ENCODE measurements at places on chromosomes 3 and 15.

DNA sequence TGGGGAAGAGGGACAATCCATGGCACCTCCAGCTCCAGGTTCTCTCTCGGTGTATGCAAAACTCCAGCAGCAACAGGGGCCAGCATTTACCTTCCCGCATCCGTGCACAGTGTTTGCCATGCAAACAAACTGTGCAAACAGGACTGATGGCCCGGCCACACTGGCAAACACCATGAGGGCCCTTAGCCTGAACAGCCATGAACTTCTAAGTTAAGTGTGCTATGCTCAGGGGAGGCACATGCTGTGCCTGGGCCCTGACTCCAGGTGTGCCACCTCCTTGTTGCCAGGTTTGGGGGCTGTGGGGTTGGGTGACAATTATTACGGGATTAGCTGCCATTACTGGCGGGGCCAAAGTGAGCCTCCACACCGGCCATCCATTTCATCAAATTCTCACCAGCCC, 57.5 kb downstream of the CACNA2D2 start:
- DNase-seq, result no peak

DNA sequence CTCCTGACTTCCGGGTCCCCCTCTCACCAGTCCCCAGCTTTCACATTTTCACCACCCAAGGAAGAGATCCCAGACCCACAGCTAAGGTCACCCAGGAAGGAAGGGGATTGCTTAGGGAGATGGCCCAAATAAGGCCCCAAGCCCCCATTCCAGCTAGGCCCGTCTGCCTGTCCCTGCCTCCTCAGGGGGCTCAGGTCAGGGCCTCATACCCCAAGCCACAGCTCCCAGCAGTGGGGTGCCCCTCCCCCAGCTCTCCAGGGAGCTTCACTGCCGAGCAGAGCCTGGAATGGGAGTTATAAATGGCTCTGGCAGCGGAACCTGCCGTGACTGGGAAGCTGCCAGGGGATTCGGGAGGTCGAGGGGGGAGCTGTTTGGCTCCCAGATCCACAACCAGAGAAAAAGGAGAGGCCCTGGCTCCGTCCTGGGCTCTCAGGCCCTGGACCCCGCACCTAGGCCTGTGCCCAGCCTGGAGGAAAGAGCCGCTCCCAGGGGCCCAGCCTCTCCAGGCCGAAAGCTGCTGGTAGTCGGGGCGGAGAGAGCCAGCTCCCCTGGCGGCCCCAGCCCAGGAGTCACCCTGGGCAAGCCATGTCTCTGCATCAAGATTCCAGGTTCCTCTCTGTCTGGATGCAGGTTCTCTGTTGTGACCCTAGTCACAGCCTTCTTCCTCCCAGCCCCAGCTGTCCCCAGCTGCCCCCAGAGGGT, 550 bp downstream of the CCDC9B start:
- DNase-seq, result no peak

DNA sequence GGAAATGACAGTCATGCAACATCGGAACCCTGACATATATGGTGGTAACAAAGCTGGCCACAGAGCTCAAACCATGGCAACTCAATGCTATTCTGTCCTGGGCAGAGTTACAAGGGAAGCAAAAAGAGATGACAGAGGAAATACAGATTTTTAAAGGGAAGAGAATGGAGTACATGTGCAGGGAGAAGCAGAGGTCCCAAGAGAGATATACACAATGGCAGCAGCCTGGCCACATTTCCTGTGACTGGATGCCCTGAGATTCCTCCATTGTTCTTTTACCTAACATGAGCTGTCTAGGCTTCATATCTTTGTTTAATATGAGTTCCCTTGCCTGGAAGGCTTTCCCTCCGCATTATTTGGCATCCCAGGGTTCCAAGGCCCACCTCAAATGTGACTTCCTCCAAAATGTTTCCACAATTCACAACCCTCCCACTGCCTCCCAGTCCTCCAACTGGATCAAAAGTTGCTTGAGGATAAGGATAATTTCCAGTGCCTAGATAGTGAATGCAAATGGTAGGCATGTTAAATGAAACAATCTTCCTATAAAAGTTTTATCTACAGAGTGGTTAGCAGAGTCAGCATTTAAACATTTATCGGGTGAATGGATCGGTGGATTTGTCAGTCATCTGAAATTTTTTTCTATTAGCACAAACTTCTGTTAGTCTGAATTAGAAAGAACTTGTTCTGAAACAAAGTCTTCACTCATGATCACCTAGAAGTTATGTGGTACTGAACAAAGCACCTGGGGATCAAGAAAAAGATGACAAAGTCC, 86.2 kb downstream of the DHX30 start:
- no peak for DNase-seq

DNA sequence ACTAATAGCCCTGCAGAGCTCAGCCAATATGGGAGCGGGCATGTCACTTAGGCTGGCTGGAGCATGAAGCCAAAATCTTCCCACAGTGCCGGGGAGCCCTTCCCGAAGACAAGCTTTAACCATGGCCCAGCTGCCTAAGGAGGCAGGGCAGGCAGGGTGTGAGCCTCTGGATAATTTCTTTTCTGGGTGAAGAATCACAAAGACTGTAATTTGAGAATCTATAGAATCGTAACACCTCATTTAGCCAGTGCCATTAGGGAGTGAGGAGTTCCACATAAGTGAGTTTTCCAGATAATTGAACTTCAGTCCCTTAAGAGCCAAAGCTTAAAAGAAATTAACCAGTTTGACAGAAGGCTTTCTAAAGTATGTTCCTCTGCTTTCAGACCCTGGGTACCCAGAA, 40.2 kb upstream of the TLE3 start:
- no peak for DNase-seq

DNA sequence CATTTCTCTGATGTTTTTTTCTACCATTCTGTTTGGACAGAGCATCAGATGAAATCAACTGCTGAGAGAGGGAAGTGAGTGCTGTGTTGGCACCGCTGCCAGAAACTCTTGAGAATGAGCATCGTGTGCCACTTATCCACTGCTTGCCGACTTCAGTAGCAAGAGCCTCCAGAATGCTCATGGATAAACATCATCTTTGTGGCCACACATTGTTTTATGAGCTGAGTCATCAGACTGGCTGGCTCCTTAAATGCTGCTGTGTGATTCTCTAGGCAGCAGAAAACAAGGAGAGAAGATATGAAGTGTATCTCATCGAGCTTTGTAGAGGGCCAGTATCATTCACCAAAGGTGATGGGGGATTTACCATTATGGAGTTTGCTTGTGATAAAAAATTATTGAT, 3.4 kb upstream of the DOCK3 start:
- DNase-seq, result no peak

DNA sequence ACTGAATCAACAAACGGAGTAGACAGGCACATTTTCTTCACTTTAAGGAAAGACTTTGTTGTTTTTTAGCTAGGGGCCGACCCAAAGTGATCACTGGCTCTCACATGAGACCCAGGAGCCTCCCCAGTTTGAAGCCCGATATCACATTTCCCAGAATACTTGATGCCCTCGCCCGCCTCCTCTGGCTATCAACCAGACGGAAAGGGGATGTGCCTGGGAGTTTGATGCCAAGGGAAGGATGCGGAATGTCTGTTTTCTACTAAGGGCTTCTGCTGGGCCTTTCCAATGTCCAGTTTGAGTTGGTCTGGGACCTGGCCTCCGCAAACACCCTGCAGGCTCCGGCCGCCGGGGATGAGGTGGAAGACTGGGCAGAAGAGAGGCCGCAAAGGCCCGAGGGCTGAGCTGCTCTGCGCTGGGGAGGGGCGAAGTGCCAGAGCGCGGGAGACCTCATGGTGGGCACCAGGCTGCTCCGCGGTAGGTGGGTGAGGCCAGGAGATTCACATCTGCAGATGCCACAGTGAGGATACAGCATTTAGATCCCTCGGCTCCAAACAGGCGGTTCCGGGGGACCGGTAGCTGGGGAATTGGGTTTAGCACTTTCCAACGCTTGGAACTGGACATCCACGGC, 491 bp upstream of the ZNF774 start:
- no peak for DNase-seq

- DNase-seq, result no peak
Observed at GRCh38 chr3:172591125-172591605, 67.9 kb upstream of the TNFSF10 start.

GRCh38 chr3:73561494-73561893, 63.2 kb downstream of the PDZRN3 start:
- no peak for DNase-seq

DNA sequence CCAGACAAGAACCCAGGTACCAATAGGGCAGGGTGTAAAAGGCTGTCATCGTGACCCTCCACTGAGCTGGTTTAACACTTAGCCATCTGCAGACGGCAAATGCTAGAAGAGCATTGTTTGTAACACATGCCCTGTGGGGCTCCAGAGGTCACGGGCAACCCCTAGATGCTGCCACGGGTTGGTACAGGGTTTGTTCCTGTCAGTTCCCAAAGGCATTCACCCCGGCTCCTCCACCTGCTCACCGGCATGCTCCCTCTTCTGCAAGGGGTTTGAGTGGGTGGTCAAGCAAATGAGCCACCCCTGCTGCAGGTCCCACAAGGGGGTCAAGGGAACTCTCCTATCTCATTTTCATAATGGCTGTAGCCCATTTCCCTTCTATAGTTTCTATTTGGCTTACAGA, 229.3 kb downstream of the ZPLD1 start:
- no peak for DNase-seq

- no peak for DNase-seq
Observed at GRCh38 chr3:65734382-65734781, 304.3 kb downstream of the MAGI1 start.

DNA sequence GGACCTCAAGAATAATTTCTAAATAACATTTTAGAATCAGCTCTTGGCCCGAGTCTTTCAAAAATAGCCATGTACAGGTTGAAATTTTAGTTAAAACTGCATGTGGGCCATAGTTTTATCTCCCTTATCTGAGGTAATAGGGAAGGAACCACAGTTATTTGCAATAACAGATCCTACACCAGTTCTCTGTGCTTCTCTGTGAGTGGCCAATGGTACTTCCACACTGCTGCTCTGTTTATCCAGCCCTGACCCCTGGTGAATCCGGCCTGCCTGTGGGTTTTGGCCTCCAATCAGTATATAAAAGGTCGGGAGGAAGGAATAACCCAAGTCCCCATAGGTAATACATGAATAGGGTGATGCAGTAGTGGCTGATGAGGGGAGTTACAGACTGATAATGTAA, 48.0 kb upstream of the TNIK start:
- no peak for DNase-seq

- no peak for DNase-seq
Observed at GRCh38 chr3:7847021-7847420, 654.6 kb upstream of the LMCD1 start.

GRCh38 chr15:43250785-43251184, 15.9 kb downstream of the TGM5 start:
- DNase-seq, result no peak

DNA sequence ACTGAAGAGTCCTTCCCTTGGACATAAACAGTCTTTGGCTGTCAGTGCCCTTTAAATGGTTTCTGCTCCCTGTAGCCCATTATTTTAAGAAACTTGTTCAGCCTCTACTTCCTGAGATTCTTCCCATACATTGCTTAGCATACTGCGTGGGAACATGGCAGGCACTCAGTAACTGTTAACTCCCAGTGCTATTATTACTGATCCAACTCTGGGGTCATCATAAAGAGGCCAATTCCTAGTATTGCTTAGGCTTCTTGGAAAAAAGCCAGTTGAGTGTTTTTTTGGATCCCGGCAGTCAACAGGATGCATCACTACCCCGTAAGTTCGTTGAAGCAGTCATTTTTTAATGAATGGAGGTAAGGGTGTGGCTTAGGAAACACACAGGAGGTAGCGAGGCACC, 206.2 kb upstream of the ADAMTS9 start:
- DNase-seq, result no peak

- DNase-seq, result no peak
Observed at GRCh38 chr3:52147804-52148203, 6.4 kb downstream of the POC1A start.

DNA sequence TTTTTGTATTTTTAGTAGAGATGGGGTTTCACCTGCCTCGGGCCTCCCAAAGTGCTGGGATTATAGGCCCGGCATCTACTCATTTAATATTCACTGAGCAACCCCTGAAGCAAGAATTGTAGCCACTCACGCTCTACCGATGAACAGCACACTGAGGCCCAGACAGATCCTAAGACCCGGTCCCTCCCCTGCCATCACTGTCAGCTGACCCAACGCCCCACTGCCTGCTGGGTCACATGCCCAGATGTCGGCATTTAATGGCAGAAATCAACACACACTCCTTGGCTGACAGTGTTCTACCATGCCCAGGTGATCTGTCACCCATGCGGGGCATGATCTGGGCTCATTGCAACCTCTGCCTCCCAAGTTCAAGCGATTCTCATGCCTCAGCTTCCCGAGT, 3.2 kb upstream of the TMEM89 start:
- DNase-seq, result no peak

GRCh38 chr15:47184003-47184907, 533.0 kb upstream of the SEMA6D start:
- no peak for DNase-seq

All from stimulated activated CD4-positive, alpha-beta T cell treated with anti-CD3 and anti-CD28 coated beads, Interleukin-1b, Interleukin-23, amount 100 ng/mL, for 1 hour (primary cell).